ENCODE measurements at places on chromosomes 16 and 17. TPM values are rescaled to one million over a fixed set of nuclear protein-coding genes. Genes with fewer than 3 reads are reported as not detected.

KRT12 gene
- polyA plus RNA-seq = not detected

GRAP gene
- 1.5 TPM for polyA plus RNA-seq

KCNG4 gene
- not detected for polyA plus RNA-seq

CTNS gene
- 14.0 TPM for polyA plus RNA-seq

LRRC59 gene
- 33.0 TPM for polyA plus RNA-seq

ARHGDIA gene
- polyA plus RNA-seq = 225 TPM

NCBP3 gene
- polyA plus RNA-seq = 34.2 TPM

TP53TG3 gene
- polyA plus RNA-seq = not detected

B9D1 gene
- polyA plus RNA-seq = 39.6 TPM

MED13 gene
- polyA plus RNA-seq = 5.9 TPM
